AG10803 (cell line): ENCODE measurements at places on chromosomes 11 and 22.

GRCh38 chr11:8097468-8097867 is 16.5 kb downstream of the TUB start:
- no peak for DNase-seq

DNA sequence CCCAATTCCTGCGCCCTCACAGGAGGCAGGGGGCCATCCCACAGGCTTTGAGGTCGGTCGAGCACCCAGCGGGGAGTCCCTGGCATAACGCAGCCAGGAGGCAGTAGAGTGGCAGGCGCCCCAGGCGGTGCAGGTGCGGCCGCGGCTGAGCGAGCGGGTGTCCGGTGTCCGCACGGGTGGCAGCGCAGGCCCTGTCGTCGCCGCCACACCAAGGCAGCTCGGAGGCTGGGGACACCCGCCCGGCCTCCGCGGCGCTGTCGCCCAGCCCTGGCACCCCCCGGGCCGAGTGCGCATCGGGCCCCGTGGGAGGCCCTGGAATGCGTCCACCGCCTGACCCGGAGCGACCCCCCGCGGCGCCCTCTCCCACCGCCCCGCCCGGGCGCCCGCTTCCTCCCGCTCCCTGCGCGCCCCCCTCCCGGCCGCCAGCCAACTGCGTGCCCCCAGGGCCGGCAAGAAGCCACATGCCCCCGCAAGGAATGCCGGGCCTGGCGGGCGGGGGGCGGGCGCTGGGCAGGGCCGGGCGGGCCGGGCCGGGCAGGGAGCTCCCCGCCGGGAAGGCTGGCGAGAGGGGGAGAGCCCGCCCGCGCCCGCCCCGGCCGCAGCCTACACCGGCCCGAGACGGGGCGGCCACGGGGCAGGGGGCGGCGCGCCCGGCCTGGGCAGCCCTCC is 33.9 kb downstream of the PRDM11 start:
- DNase-seq = no peak

DNA sequence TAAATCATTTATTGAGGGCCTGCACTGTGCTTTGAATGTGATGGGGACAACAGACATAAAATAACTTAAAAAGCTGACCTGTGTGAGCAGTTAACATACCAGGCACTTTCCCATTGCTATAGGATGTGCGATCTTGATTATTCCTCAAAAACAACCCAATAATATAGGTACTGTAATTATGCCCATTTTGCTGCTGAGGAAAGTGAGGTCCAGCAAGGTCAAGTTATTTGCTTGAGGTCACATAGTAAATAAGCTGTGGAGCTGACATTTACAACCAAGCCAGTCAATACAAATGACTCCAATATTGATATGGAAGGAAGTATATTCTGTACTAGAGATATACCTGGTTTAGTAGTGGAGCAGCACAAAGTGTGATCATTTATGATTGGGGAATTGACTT is 96.2 kb downstream of the TEAD1 start:
- no peak for DNase-seq

DNA sequence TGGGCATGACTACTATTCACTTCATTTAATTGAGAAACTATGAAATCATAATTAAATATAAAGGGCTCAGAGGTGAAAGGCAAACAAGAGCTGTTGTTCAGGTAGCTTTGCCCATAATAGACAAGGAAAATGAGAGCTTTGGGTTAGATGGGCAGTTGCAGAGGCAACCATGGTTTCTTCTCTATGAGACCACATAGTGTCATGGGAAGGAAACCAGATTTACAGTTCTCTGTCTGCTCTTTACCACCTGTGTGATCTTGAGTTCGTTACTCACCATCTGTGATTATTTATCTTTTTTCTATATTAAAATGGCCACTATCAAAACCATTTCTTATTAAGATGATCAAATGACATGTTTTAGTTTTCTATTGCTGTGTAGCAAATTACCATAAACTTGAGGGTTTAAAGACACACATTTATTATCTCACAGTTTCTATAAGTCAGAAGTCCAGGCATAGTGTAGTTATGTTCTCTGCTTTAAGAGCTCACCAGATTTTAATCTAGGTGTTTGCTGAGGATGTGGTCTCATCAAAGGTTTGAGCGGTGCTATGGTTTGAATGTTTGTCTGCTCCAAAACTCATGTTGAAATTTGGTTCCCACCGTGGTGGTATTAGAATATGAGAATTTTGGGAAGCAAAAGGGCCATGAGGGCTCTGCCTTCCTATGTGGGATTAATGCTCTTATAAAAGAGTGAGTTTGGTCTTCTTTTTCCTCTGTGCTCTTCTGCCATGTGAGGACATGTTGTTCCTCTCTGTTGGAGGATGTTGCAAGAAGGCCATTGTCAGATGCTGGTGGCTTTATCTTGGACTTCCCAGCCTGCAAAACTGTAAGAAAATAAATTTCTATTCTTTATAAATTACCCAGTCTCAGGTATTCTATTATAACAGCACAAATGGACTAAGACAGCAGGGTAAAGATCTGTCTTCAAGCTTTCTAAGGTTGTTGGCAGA is 38.2 kb downstream of the OR2AG2 start:
- no peak for DNase-seq

GRCh38 chr22:41003066-41003465 is 51.9 kb downstream of the RBX1 start:
- no peak for DNase-seq

GRCh38 chr11:36683818-36684217 is 85.8 kb upstream of the RAG2 start:
- no peak for DNase-seq

DNA sequence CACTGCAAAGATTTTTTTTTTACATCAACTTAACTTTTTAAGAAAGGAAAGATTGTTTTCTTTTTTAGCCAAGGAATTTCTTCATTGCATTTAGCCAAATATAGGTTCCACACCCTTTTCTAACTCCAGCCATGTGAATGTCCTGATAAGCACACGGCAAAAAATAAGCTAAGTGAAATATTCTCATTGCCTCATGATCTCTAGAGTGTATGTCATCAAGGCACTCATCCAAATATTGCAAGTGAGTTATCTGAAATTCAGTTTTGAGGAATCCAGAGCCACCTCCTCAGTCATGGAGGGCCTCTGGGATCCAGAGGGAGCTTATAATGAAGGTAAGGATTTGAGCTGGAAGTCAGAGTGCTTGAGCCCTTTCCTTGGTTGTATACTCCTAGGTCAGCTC is 80.0 kb downstream of the BLID start:
- peak; percentile 88 for DNase-seq

GRCh38 chr11:44564670-44565210 is 723 bp upstream of the CD82 start:
- peak; percentile 91 for DNase-seq

DNA sequence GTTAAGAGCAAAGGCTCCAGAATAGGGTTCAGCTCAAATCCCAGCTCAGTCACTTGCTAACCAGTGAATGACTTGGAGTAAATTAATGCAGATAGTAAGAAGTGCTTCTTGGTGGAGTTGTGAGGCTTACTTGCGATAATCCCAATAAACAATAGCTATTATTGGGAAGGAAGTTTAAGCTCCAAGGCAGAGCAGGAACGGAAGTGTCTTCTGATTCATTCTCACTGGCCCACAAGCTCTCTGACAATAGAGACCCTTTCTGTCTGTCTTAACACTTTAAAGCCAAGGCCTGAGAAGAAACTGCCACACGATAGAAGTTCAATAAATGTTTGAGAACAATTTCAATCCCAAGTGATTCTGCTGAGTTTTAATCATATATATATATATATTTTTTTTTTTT is 155.4 kb downstream of the DBX1 start:
- DNase-seq = no peak

GRCh38 chr11:7467652-7468051 is 17.7 kb upstream of the OLFML1 start:
- no peak for DNase-seq

- no peak for DNase-seq
Measured at GRCh38 chr22:40635940-40636379, 559 bp downstream of the MRTFA start.

GRCh38 chr11:83764643-83765042 is 478.5 kb upstream of the CCDC90B start:
- no peak for DNase-seq

GRCh38 chr11:64859542-64860414 is 15.3 kb upstream of the CDC42BPG start:
- DNase-seq = no peak

- peak; percentile 92 for DNase-seq
Measured at GRCh38 chr22:28547132-28547842, 132.4 kb downstream of the TTC28 start.

DNA sequence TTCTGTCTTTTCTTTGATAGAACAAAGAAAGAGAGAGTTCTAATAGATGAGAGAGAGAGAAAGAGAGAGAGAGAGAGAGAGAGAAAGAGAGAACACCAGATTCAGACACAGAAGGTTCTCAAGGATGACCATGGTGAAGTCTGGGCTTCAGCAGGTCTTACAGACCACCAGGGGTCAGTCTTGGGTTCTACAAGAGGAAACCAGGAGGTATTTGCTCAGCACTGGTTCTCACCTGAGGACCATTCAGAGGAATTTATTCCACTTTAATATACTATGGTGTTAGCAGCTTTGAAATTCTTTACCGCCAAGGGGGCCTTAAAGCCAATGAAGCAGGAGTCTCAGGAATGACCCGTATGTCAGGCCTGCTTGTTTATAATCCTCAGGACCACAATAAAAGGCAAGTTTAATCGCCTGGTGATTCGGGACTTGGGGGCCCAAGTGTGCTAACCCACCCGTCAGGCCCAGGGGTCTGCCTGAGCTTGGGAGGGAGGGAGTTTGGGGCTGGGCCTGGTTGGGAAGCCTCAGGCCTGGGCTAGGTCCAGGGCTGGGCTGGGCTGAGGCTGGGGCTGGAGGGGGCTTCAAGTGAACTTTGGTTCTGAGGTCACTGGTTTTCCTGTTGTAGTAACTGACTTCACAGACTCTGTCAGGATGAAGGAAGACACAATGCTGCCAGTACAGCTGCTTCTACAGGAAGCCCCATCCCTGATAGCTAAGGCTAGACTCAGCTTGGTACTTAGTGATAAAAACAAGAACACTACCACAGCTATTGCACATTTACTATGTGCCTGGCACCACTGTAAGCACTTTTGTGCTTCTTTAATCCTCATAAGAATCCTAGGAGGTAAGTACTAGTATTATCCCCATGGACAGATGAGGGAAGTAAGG is 179.2 kb upstream of the ZBED5 start:
- peak; percentile 59 for DNase-seq

- no peak for DNase-seq
Measured at GRCh38 chr11:108752297-108752751, 87.5 kb downstream of the DDX10 start.

DNA sequence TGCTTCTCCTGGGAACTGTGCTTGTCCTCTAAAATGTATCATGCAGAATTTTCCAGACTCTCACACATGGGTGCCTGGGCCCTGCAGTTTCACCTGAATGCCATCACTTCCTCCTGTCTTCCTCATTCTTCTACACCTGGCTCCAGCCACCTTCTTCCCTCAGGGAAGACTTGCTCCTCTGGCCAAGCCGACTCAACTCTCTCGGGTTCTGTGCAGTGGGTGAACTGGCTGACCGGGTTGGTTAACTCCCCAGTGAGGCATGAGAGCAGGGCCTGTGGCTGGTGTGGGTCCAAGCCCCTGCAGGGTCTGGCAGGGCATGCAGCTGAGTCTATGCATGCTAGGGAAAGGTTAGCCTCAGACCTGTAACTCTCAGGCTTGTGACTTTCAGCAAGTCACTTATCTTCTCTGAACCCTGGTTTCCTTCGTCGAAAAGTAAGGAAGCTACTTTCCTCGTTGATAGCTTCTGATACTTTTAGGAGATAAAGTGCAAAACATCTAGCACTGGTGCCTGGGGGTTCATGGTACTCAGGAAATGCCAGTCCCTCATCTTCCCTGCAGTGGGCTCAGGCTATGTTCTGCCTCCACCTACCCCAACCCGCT is 11.9 kb downstream of the CD82 start:
- no peak for DNase-seq

DNA sequence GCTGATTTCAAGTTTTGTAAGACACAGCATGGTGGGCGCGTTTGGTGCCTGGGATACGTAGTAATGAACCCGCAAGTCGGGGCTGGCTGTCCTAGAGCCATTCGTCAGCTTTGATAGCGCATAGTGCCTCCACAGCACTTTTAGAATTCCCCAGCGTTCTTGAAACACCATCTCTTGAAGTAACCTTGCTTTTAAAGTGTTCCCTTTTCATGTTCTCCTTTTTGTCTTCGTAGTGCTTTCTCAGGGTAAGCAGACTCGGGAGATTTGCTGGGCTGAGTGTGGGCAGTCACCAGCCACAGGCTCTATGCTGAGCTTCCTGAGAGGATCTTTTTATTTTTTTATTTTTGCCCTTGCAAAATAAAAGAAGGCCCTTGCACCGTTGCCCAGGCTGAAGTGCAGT is 39.6 kb upstream of the CTTN start:
- DNase-seq = no peak

DNA sequence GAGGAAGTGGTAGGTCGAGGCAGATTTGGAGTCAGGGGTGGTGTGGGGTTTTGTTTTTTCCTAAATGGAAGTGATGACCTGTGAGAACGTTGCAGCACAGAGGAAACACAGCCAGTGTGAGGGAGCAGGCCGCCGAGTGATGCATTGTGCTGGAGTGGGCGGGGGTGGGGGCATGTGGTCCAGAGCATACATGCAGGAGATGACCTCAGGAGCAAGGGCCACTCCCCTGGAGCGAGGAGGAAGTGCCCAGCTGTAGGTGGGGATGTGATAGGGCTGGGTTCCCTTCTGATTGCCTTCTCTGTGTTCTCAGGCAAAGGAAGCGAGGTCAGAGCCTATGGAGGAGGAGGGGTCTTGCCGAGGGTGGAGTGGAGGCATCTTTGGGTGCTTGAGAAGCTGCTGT is 81.4 kb downstream of the PPP6R3 start:
- no peak for DNase-seq

DNA sequence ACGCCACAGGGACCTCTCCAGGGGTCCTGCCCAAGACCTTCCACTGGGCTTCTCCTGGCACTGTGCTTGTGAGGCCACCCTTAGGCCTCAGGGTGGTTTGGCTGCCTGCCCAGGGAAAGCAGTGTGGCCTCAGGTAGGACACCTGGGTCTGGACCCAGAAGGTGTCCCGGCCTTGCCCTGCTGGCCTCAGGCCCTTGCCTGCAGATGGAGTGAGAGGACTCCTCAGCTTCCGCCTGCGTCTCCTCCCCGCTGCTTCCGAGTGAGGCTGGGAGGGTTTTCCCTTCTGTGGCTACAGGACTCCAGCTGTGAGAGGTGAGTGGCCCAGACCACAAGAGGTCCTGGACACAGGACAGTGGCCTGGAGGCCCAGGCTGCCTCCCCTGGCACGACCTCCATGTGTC is 60.4 kb downstream of the WNT7B start:
- DNase-seq = no peak

GRCh38 chr11:40230821-40231220 is 1228.6 kb downstream of the LRRC4C start:
- no peak for DNase-seq
